ENCODE measurements at places on chromosomes 7 and 10. TPM values are rescaled to one million over a fixed set of nuclear protein-coding genes. Genes with fewer than 3 reads are reported as not detected.
A peak's percentile ranks its signal among the peaks of the same experiment; 100 is the strongest.

Gene STEAP2
- 3.5 TPM for total RNA-seq

DNA sequence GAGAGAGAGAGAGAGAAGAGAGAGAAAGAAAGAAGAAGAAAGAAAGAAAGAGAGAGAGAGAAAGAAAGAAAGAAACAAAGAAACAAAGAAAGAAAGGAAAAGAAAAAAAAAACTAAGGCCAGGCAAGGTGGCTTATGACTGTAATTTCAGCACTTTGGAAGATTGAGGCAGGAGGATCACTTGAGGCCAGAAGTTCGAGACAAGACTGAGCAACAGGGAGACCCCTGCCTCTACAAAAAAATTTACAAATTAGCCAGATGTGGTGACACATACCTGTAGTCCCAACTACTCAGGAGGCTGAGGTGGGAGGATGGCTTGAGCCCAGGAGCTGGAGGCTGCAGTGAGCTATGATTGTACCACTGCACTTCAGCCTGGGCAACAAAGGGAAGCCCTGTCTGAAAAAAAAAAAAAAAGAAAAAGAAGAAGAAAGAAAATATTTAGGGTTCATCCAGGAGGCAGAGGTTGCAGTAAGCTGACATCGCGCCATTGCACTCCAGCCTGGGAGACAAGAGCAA, 2.8 kb downstream of the SERPINE1 start:
- DNase-seq = no peak

- DNase-seq = no peak
Observed at GRCh38 chr7:67857698-67858097, 861.1 kb downstream of the TYW1 start.

DNA sequence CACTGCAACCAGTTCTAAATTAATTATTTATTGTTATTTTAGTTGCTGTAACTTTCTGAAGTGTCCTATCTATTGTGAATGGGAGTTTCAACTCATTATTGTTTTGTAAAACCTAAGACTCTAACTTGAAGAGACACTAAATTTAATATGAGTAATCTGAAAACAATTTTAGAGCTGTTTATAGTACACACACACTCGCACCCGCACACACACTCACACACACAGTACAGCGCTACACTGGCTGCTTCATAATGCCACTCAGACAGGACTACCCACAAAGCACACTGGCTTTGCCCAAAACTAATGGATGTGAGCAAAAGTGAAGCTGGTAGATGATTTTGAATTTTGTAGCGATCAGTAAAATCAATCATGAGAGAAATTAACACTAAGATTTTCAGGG, 238.9 kb upstream of the ETV1 start:
- DNase-seq = no peak

Gene SLC39A12
- not detected for total RNA-seq

Gene CELF2
- total RNA-seq = not detected

DNA sequence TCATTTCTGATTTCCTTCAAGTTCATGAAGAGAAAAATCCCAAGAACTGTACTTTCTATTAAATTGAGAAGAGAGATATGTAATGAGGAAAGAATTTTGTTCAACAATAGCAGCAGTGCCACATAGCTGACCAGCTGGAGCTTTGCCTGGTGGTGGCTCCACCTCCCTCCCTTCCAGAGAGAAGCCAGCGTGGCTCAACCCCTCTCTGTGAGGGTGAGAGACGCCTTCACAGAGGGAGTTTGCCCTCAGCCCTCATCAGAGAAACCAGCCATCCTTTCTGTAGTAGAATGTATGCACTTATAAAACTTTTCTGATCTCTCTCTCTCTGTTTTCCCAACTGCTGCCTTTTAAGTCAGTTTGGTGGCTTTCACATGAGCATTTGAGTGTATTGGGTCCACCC, 20.5 kb upstream of the COL1A2 start:
- DNase-seq = no peak

GRCh38 chr7:116674508-116675173, 2.6 kb downstream of the MET start:
- DNase-seq = no peak

Gene OR2A5
- total RNA-seq = not detected

Gene OPALIN
- total RNA-seq = not detected

DNA sequence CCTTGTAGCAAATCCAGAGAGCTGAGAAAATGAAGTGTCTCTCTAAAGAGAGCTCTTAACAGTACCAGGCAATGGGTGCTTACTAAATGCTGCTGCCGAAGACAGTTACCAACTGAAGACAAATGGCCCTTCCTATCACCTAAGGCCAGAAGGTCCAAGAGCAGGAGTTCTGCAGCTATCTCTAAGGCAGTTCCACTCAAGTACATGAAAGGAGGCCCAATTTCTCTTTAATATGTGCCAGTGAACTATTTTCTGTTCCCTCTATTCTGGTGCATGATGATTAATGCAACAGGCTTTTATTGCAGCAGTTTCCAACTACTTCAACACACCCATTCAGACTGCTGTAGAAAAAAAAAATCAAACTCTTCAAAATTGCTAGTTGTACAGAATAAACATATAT, 122.5 kb downstream of the SLC25A13 start:
- DNase-seq = no peak

Gene DGKB
- not detected for total RNA-seq

DNA sequence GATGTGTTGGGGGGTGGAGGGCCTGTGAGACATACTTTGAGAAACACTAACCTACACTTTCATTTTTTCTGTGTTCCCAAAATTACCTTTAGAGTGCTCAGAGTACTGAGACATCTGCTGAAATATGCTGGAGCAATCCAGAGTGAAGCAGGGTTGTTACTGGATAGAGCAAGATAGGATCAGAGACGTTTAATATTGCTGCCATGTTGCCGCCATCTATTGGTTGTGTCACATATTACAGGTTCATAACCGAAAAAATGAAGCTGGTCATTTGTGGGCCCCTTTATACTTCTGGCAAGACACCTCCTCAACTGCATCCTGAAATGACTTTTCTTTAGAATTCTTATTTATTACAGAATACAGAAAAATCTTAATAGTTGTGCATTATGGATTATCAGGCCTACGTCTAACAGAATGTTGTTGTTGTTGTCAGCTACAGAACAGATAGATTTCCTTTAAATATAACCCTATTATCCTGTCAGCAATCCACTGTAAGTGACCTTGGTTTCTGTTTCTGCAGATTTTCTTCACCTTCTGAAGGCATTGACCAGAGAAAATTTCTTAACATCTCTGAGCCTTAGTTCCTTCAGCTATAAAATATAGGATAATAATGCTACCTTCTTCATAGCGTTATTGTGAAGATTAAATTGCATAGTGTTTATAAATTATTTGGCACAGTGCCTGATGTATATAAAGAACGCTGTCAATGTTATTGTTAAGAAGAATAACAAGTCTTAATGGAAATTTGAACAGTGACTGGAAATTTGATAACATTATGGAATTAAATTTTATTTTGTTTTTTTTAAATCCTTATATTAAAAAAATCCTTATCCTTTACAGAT, 16.2 kb upstream of the DLD start:
- peak; percentile 63 for DNase-seq

DNA sequence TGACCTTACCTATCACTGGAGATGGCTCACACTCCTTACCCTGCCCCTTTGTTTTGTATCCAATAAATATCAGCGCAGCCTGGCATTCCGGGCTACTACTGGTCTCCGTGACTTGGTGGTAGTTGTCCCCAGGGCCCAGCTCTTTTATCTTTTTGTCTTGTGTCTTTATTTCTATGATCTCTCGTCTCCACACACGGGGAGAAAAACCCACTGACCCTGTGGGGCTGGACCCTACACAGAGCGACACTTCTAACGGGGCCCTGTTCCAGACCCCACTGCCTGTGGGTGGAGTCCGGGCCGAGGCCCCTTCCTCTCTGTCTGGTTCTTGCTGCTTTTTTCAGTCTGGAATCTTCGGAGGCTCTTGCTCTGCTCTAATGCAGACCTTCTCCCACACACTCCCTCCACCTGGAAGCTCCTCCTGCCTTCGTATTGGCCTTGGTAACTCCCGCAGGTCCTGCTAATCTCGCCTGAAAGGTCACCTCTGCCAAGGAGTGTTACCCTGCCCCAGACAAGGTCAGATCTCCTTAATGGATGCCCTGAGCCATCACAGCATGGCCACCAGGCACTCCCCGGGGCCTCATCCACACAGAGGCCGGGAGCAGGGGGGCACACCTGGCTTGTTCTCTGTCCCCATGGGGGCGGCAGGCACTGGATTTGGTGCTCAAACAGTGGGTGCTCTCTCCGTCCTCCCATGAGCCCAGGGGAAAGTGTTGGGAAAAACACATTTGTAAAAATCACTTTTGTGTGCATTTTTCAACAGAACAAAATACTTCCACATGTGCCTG, 531.7 kb downstream of the PTPRN2 start:
- DNase-seq = no peak

- DNase-seq = no peak
Observed at GRCh38 chr7:67343572-67343971, 346.9 kb downstream of the TYW1 start.

DNA sequence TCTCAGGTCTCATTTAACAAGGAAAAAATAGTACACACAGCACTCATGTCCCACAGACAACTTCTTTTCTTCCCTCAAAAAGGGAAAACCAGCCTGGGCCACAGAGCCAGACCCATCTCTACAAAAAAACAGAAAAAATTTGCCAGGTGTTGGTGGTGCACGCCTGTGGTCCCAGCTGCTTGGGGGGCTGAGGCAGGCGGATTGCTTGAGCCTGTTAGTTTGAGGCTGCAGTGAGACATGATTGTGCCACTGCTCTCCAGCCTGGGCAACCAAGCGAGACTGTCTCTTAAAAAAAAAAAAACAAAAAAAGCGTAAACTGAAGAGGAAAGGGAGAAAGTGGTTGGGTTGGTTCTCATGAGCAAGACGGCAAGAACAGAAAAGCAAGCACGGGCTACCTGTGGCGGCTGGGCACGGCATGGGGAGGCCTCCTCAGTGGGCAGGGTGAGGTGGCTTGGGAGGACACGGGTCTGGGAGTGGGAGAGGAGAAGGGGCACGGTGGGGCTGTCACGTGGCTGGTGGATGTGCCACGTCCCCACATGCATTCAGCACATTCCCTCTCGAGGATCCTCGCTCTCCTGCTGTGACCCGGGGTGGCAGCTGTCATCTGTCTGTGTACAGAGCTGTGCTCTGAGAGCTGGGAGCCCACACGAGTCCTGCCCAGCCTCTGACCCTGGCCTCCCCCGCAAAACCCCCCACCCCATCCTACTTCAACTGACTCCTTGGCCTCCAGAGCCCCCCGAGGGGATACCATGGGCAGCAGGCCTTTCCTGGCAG, 219.7 kb downstream of the MLLT10 start:
- no peak for DNase-seq

Gene NACAD
- 0.08 TPM for total RNA-seq

Gene PTPRE
- not detected for total RNA-seq

Gene MCM7
- total RNA-seq = 229 TPM

- no peak for DNase-seq
Observed at GRCh38 chr7:41779918-41780317, 77.0 kb upstream of the INHBA start.

Measured in HepG2 (cell line).